ENCODE measurements at places on chromosomes 5 and 9. TPM values are rescaled to one million over a fixed set of nuclear protein-coding genes. Genes with fewer than 3 reads are reported as not detected.

GRCh38 chr5:89282554-89283510, 399.8 kb upstream of the MEF2C start:
- DNase-seq = no peak

GRCh38 chr5:33582417-33582816, 141.7 kb downstream of the TARS1 start:
- no peak for DNase-seq

DNA sequence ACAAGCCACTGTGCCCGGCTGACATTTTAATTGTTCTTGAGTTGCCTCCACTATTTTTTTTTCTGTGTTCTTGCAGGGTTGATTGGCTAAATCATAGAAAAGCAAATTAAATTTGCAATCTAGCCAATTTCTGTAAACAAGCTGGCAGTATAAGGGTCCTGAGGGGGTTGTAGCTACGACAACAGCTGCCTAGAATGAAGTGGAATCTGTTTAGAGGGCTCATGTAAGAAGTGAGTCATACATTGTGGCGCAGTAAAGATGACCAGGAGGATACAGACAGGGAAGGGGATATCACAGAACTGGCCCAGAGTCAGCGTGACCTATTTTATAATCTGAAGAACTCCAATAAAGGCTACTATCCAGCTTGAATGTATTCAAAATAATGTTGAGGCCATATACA, 82.2 kb upstream of the TLE1 start:
- no peak for DNase-seq

- no peak for DNase-seq
Observed at GRCh38 chr9:70466976-70467561, 52.6 kb upstream of the KLF9 start.

GRCh38 chr5:106727071-106727470, 943.7 kb downstream of the EFNA5 start:
- DNase-seq = no peak

DNA sequence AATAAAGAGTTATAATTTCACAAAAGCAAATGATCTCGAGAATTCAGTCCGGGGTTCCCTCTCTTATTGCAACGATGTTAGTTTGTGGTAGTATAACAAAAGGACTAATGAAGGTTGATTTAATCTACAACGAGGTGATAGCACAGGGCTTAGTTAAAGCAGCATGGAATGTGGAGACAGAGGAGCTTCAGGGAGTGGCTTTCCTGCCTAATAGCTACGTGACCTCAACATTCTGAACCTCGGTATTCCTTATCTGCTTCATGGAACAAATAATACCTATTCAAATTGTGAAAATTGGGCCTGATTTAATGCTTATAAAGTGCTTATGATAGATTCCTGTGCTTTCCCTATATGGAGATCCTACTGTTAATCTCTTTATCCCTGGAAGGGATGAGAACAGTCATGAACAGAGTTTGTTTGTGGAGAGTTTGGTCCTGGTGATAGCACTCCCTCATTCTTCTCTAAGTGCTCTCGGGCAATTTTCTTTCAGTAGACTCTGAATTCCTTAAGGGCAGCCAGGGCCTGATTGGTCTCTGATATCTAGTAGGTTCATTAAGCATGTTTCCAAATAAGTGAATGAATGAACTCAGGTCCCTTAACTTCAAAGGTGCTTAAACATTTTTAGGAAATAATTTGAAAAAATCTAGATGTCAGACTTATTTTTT, 104.1 kb upstream of the TUT7 start:
- no peak for DNase-seq

DNA sequence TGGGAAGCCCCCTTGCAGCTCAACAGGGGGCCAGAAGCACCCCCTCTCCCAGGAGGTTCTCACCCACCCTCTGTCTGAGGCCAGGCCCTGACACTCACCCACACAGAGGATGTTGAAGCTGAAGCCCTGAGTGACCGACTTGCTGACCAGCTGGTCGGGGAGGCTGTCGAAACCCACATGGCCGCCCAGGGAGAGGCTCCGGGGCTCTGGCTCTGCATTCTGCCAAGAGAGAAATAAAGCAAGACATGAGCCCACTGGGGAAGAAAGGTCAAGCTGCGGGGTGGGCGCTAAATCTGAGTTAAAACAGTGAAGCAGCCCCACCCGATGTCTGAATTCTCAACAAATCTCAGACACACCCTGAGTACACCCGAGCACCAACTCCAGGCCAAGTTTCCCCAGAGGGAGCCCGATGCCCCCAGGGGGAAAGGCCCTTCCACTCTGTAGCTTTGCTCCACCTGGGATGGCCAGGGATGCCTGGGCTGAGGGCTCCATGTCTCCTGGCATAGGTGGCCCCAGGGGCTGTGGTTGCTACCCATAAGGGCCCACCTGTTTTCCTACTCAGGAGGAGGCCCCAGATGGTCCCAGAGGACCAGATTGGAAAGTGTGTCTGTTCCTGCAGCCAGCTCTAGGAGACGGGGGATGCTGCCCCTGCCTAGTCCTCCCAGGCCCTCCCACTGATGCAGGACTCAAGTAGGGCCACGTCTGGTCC, 11.6 kb downstream of the SEPTIN8 start:
- no peak for DNase-seq

GRCh38 chr5:135391869-135392255, 7.2 kb downstream of the MACROH2A1 start:
- DNase-seq = no peak

GRCh38 chr5:60243713-60244112, 350.2 kb upstream of the PDE4D start:
- no peak for DNase-seq

- DNase-seq = no peak
Observed at GRCh38 chr5:34831303-34831702, 7.7 kb upstream of the TTC23L start.

- no peak for DNase-seq
Observed at GRCh38 chr5:61386045-61386800, 54.2 kb downstream of the ZSWIM6 start.

- no peak for DNase-seq
Observed at GRCh38 chr9:126125177-126125576, 201.5 kb upstream of the MVB12B start.

GRCh38 chr9:18791074-18791473, 241.9 kb downstream of the SAXO1 start:
- DNase-seq = no peak

DNA sequence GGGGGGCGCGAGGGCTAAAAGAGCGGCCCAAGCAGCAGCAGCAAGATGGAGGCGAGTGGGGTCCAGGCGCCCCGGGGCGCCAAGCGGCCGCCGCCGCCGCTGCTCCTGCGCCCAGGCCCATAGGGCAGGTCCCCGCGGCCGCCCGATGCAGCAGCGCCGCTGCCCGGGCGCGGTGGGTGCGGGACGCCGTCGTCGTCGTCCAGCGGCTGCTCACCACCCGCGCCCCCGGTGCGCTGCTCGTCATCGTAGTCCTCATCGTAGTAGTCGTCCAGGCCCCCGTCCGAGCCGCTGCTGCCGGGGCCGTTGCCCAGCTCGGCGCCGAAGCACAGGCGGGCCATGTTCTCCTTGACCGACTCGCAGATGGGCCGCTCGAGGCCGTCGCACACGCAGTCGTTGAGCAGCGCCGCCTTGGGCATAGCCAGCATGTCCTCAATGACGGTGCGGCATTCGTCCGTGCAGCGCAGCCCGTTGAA, 1.5 kb downstream of the GAS1 start:
- no peak for DNase-seq

PRR16 gene
- 3.1 TPM for polyA plus RNA-seq

RORB gene
- polyA plus RNA-seq = 0.11 TPM

SMIM33 gene
- not detected for polyA plus RNA-seq

SLC45A2 gene
- polyA plus RNA-seq = 0.47 TPM

NUTM2F gene
- not detected for polyA plus RNA-seq

AQP7 gene
- 42.7 TPM for polyA plus RNA-seq

VLDLR gene
- polyA plus RNA-seq = 29.9 TPM

IFNA13 gene
- not detected for polyA plus RNA-seq
